ENCODE measurements at places on chromosomes 1 and 21.

- peak; percentile 43 for DNase-seq
Measured at GRCh38 chr1:67853704-67854103, 20.4 kb upstream of the GNG12 start.

DNA sequence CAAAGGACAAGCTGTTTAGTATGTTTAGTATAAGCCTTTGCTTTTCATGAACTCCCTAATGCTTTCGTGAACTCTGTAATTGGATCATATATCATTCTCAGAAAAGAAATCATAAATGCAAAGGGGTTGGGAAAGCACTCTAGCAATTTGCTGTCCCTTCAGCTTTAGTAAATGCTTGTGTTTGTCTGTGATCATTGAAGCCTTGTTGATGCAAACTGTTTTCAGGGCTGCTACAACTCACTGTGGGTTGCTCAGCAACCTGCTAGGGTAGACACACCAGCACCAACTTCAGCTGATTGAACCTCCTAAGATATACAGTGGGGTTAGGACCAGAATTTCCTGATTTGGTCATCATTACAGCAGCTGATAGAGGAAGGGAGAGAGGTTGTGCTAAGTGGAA is 95.0 kb downstream of the SGIP1 start:
- DNase-seq, result no peak

DNA sequence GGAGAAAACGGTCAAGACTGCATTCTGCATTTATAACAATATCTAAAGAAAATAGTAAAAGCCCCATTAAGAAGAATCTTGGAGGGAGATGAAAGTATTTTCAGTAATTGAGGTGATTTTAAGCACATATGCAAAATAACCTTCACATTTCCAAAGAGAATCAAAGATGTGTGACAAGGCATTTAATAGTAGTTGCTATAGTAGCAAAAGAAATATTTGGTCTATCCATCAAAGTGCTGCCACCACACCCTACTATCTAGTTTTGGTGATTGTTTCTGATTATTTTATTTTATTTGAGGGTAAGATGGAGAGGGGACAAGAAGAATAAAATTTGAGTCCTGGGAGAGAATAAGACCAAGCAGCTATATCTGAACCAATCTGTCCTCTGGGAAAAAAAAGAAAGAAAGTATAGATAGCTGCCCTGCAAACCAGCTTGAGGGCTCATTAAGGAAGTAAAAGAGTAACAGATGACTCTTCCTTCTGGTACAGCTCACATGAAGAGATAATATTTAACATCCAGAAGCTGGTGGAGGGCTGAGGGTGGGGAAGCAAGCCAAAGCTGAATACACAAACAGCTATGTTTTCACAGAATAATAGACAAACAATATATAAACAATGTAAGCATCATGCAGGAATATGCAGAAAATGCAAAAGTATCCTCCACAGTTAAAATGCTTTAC is 47.2 kb upstream of the RASAL2 start:
- DNase-seq, result no peak

GRCh38 chr1:74733604-74734484 is 892 bp downstream of the TYW3 start:
- peak; percentile 93 for DNase-seq

DNA sequence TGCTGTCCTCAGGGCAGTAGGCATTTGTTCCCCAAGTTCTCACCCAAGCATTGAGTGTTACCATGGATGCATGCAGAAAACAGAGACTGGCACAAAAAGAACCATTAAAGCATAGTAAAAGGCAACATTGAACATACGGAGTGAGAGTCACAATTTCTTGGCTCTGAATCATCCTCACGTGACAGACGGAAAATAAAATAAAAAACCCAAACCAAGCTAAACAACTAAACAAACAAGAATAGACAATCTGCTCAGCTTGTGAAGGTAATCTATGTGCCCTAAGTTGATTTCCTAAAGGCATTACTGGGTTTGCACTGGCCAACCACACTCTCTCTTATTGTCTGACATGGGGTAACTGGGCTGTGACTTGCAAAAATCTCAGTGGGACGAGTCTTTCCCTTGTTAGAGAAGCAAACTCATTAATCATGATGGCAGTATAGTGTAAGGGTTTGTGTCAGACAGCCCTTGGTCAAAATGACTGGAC is 306.0 kb downstream of the ASTN1 start:
- DNase-seq, result no peak

- no peak for DNase-seq
Measured at GRCh38 chr1:211722277-211723175, 47.1 kb upstream of the NEK2 start.

GRCh38 chr1:203318229-203318517 is 12.9 kb downstream of the BTG2 start:
- no peak for DNase-seq

GRCh38 chr1:200670242-200671118 is 773 bp upstream of the DDX59 start:
- DNase-seq, result peak; percentile 83

DNA sequence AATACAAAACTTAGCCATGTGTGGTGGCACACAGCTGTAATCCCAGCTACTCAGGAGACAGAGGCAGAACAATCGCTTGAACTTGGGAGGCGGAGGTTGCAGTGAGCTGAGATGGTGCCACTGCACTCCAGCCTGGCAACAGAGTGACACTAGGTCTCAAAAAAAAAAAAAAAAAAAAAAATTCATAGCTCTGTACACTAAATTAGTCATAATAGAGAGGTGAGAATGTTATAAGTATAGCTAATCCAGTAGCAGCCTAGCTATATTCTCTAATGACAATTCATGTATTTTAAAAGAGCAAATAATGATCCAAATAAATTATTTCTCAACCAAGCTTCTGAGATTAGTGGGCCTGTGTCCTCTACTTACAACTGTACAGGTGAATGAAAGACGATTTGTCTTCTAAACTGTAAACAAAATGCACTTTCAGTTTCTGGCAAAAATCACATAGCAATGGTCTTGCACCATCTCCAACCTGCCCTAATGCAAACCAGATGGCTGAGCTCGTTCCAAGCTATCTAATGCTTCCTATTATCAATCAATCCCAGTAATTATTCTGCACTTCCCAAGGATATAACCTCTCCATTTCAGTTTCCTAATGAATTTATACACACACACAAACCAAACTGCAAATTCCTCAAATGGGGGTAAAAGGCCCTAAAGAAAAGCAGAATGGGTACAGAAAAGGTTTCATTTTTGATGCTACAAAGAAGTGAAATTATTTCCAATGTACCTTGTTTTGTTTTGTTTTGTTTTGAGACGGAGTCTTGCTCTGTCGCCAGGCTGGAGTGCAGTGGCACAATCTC is 56.5 kb downstream of the GATAD2B start:
- no peak for DNase-seq

- DNase-seq, result no peak
Measured at GRCh38 chr1:94285031-94285654, 47.8 kb upstream of the ARHGAP29 start.

DNA sequence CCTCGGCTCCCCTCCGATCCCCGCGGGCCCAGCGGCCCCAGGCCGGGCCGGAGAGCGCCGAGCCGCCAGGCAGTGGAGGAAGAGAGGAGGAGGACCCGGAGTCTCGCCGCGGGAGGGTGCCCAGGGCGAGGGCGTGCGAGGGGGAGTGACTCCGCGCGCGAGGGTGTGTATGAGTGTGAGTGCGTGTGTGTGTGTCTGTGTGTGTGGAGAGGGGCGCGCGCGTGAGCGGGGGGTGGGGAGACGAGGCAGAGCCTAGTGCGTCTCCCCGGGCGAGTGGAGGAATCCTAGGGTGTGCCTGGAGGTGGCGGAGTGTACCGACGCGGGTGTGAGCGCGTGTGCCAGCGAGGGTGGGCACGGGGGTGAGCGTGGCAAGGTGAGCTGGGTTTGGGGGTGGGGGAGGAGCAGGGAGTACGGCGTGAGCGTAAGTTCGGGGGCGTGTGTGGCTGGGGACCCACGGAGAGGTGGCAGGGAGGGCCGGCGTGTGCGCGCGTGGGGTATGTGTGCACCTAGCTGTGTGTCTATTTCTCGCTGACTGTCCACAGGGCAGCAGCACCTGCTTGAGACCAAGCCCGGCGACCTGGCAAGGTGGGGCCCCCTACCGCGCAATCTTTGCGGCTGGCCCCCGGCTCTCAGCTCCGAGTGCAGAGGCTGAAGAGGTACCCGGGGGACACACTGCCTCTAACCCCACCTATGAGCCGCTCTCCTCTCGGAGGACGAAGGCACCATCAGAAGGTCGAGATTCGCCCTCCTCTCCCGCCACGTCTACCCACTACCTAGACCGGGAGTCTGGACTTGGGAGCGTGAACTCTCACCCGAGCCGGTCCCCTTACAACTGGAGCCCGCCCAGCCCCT is 784 bp upstream of the KCND3 start:
- DNase-seq, result peak; percentile 24

DNA sequence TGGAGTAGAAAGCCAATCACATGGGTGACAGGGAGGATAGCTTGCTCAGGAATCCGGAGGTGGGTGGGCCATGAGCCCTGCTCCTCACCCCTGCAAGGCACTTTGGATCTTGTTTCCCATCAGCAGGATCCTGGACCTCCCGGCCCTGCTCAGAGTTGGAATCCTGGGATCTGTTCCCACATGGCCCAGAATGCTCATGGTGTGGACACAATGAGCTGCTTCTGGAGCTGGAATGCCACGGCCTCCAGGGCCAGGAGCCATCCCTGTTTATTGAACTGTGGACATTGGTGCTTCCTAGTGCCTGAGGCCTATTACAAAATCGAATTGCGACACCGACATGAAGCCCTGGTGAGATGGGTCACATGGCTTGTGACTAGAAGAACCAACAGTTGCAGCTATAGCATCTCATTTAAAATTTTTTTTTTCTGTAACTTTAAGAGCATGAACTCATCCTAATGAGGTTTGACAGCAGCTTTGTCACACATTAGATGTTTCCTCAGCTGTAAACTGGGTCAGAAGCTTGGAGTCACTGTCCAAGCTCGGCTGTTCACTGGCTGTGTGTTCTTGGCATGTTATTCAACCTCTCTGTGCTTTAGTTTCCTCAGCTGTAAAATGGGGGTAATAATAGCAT is 40.4 kb upstream of the GOLT1A start:
- no peak for DNase-seq

- no peak for DNase-seq
Measured at GRCh38 chr1:24517898-24518297, 15.3 kb downstream of the RCAN3 start.

GRCh38 chr1:2803931-2804627 is 2.6 kb upstream of the TTC34 start:
- DNase-seq, result no peak

DNA sequence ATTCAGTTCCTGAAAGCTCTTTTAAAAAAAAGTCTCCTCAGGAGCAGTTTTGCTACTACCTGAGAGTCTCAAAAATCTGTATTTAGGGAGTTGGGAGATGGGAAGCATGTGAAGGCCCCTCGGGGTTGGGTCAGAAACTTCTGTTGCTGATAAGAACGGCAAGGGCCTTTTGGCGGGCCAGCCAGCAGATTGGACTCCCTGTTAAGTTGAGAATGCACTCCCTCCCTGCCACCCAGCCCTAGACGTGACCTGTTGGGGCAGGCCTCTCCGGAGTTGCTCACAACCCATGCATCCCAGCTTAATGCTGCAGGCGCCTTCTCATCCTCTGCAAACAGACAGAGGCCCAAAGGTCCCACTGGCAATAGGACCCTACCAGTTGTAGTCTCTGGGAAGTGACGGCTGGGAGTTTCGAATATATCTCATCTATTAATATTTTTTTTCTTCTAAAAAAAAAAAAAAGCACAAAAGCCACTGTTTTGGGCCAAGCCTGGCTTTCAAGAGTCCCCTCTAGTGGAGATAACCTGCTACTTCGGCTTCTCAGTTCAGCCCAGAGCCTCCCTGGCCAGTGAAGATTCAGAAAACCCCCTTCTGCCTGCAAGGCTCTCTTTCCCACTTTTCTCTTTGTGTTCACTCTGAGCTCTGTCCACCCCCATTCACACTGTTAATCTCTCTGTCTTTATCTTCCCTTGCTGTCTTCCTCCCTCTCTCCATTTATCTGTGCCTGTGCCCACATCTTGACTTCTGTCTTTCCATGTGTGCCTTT is 5.3 kb downstream of the PLXNA2 start:
- peak; percentile 62 for DNase-seq

DNA sequence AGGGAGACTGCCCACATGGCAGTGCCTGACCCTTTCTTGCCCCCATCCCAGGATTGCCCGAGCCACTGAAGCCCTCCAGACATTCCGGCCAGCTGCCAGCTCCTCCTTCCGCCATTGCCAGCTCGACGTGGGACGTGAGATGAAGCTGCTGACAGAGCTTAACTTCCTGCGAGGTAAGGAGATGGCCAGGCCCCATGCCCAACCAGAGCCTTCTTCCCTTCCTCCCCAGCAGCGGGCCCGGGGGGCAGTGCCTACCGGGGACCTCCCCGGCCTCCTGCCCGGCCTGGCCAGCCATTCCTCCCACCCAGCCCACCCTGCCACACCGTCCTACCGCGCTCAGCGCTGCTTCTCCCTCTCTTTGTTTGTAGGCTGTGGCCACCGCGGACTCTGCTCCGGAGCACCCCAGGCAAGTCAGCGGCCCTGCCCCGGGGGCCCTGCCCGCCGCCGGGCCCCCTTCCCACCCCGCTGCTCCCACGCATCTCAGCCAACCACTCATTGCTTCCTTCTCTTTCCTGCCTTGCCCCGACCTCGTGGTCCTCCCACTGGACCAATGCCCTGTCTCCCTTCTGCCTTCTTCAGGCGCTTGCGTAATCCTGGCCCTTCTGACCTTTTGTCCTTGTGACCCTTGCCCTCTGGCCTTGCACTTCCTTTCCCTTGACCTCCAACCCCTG is 4.9 kb downstream of the TRIM46 start:
- no peak for DNase-seq

- peak; percentile 71 for DNase-seq
Measured at GRCh38 chr1:110190282-110190929, 19.7 kb upstream of the KCNC4 start.

DNA sequence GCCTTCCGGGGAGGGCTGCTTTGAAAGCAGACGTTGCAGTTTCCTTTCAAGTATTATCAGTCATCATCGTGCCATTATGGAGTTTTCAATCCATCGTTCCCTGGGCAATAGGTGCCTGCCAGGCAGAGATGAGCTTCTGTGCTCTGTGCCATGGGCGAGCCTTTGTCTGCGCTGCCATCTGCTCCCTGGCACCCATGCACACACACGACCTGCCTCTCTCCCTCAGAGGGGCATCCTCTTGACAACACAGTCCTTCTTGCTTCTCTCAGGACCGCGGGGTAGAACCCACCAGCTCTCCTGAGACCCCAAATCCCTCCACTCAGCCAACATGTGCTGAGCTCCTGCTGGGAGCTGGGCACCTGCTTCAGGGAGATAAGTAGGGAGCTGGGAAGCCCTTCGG is 149.3 kb downstream of the HMGB4 start:
- DNase-seq, result no peak
